ENCODE measurements at places on chromosomes 16 and 17. TPM values are rescaled to one million over a fixed set of nuclear protein-coding genes. Genes with fewer than 3 reads are reported as not detected.

DNA sequence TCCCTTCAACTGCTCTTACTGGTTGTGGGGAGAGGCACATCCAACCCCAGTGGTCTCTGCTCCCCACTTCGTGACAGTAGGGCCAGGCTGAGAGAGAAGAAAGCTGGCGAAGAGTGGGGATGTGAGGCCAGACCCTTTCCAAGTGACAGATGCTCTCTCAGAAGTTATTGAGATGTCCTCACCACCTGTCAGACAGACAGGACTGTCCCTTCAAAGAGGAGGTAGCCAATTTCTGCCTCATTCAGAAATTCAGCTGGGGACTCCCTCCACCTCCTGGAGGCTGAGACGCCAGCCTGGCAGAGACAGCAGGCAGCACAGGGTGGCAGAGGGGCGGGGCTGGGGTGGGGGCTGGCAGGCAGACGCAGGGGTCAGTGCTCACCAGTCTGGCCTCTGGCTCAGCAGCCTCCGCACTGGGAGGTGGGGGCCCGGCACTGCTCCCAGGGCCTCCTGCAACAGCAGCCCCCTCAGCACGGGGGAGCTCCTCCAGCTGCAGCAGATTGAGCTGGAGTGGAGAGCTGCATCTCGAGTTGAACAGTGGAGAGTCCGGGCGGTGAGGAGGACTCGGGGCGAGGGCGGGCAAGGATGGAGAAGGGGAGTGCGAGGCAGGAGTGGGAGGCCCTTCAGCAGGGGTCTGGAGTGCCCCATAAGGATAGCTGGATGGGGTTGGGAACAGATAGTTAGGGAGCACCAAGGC lies 9.2 kb downstream of the PER1 start:
- no peak for DNase-seq

DNA sequence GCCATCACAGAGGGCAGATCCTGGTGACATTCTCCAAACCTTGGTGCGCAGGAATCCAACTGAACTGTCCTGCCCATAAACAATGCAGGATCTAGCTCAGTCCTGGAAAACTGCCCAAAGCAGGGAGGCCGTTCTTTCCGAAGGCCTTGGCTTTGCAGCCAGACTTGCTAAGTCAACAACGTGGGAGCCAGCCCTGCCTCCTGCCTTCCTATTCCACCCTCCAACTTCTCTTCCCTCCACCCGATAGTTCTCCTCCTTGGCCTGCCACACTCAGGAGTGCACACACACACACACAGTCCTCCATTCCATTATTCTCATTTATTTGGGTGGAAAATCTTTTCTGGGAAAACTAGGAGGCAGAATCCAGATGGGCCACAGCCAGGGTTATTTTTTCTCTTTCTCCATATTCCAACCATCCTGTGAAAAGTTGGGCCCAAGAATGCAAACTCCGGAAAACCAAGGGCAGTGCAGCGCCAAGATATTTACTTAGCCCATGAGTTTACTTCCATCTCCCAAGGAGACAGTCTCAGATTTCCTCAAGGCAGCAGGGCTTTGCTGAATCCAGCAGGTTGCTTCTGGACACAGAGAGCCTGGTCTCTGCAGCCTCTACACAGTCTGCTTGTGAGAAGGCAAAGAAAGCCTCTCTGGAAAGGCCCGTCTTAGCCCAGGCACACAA lies 15.8 kb downstream of the COPRS start:
- DNase-seq = no peak

DNA sequence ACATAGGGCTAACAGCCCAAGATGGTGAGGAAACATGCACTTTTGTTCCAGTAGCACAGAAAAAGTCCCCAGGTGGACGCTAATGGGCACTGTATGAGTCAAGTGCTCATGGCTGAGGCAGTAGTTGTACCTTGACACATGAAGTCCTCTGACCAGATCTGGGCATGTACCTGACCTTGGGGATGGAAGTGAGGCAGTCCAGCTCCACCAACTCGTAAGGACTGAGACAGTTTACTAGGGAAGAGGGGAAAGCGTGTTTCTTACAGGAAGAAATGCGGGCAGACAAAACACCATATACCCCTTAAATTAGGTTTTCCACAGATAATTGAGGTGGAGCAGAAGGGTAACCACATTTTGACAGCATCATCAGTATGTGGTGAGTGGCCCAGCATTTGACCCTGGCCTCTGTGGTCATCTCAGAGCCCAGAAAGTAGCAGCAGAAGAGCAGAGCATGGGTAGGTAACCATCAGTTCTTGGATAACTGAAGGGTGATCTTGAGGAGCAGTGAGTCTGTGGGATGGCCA lies 32.4 kb upstream of the METTL9 start:
- no peak for DNase-seq

- no peak for DNase-seq
These were observed 5.3 kb downstream of the TMEM97 start for GRCh38 chr17:28324267-28324745.

DNA sequence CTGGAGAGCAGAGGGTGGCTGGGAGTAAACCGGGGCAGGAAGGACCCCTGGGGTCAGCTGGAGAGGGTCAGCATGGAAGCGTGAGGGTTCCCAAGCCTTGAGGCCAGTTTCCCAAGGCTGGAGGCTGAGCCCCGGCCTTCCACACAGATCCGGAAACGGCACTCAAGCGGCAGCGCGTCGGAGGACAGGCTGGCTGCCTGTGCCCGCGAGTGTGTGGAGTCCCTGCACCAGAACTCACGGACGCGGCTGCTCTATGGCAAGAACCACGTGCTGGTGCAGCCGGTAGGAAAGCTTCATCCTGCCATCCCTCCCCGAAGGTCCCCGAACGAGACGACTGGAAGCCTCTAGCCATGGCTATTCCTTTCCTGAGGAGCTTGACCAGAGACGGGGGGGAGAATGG lies 26.0 kb downstream of the SGSM2 start:
- no peak for DNase-seq

DNA sequence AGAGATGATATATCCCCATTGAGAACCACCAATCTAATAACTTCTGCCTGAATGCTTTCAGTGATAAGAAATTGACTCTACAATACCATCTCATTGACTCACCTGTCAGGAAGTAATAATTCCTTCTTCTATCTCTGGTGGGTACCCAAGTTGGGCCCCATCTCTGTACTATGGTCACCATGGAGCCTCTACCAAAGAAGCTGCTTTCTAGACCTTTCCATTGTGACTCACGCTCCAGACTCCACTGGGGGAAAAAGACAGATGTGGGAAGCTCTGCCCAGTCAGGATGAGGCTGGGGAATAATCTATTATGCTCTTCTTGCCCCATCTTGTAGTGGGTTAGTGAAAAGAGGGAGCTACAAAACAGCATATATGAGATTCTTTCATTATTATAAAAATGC lies 100.4 kb downstream of the COPRS start:
- DNase-seq = no peak

- peak; percentile 95 for DNase-seq
These were observed at the start of gene HSPB9 for GRCh38 chr17:42122371-42123303. Gene HSPB9, plus strand, starts transcription at chr17:42122804. Its CDS starts 47 bp downstream, at chr17:42122851.

DNA sequence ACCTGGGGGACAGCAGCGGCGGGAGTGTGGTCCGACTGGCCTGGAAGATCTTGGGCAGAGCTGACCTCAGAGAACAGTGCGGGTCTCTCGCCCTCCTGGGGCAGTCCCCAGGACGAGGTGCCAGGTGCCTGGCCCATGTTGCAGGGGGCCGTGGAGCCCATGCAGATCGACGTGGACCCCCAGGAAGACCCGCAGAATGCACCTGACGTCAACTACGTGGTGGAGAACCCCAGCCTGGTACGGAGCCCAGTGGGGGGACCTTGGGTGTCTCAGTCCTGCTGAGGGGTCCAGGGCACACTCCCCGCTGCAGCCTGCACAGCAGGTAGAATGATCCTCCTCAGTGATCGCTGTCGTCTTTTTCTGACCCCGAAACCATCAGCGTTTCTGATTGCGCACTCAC lies 1.4 kb downstream of the GPS1 start:
- no peak for DNase-seq

GRCh38 chr17:72719578-72720493 lies 372.7 kb downstream of the SLC39A11 start:
- DNase-seq = no peak

DNA sequence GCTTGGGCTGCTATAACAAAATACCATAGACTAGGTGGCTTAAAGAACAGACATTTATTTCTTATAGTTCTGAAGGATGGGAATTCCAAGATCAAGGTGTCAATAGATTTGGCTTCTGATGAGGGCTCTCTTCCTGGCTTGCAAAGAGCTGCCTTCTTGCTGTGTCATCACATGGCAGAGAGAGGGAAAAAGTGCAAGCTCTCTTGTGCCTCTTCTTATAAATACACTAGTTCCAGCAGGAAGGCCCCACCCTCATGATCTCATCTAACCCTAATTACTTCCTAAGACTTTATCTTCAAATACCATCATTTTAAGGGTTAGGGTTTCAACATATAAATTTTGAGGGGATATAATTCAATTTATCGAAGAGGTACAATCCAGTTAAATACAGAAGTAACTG lies 30.6 kb downstream of the ABCA9 start:
- DNase-seq = no peak

Gene PRR11
- 42.7 TPM for total RNA-seq

Gene NPIPA8
- 16.7 TPM for total RNA-seq

Gene C17orf50
- total RNA-seq = not detected

Gene KCNH6
- total RNA-seq = 2.8 TPM

Measured in GM23338 (cell line).